ENCODE measurements at places on chromosomes 4 and X.
A peak's percentile ranks its signal among the peaks of the same experiment; 100 is the strongest.

- DNase-seq: no peak
These were observed 1045.0 kb downstream of the GLUD2 start for GRCh38 chrX:122092360-122092759.

DNA sequence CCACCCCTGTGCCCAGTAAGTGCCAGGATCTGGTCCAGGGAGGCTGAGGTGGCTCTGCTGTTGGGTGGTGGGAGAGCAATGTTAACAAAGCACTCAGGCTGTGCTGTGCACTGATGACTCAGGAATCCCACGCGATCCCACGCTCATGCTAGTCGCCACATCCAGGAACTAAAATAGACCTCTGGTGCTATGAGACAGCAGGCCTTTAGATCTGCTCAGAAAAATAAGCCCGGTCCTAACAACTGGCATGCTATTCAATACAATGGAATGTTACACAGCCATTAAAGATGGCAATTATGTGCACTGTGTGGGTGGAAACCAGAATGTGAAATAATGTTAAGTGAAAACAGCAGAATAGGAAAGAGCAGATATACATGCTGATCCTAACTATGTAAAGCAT, 26.0 kb downstream of the ARL13A start:
- DNase-seq: peak; percentile 74

GRCh38 chr4:4755306-4755705, 104.2 kb upstream of the MSX1 start:
- DNase-seq: peak; percentile 24

DNA sequence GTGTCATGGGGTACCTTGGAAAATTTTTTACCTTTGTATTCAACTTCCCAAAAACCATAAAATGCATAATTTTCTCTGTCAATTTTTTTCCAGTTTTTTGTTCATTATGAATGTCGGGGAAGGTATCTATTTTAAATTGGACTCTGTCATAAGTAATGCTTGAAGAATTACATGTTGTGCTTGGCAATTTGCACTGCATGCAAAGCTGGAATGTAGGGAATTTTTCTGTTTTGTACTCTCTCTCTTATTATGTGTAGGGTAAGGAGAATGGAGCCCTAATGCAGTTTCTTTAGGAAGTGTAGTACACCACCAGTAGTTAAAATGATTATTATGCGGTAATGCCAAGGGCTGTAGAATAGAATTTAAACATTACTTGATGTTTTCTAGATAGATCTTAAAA, 137.7 kb upstream of the LIMCH1 start:
- peak; percentile 68 for DNase-seq

DNA sequence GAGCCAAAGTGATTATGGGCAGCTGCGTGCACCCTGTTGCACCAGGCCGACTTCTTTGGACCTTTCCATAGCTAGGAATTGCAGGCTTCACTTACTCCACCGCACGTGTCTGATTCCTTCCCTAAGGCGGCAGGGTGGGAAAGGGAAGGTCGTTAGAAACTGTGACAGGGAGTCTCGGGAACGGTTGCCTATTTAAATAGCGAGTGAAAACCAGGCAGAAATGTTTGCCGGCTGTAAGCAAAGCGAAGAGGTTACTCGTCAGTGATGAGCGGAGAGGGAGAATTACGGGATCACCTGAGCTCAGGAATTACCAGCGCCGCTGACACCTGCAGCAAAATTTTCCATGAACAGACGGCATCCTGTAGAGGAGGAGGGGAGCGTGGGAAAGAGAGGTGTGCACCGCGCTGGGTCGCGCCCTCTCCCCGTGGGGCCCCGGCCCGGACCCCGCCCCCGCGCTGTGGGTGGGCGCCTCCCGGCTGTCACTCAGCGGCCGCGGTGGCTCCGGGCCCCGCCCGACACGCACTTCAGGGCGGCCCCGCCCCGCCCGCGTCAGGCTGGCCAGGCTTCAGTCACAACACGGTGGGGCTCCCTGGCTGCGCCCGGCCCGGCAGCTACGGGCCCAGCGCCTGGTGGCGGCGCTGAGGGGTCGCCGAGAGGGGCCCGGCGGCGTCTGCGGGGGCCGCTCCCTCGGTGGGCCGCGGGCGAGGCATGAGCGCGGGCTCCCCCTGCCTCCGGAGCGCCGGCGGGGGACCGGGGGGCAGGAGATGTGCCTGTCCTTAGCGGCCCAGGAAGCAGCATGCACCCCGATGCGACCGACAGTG, at the start of gene SNX25:
Gene SNX25, plus strand, starts transcription at position 568 of the 821 bp plus-strand sequence. Its CDS starts 229 bp downstream, at position 797.
- peak; percentile 84 for DNase-seq

DNA sequence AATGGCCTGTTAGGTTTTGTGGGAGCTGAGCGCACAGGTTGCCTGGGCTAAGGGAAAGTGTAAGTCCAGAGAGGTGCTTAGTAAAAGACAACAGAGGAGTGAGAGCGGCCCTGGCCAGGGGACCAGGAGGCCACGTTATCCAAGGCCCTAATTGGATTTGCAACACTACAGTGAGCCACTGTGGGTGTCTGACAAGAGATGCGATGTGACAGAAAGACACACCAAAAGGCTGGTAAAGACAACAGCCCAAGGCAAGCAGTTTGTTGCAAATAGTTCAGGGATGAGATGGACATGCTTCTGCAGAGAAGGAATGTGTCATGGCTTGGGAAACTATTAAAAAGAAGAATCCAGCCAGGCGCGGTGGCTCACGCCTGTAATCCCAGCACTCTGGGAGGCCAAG, 162.7 kb upstream of the KIT start:
- DNase-seq: peak; percentile 92

- no peak for DNase-seq
These were observed 6.4 kb upstream of the UBA1 start for GRCh38 chrX:47187106-47187677.

GRCh38 chr4:7808752-7809151, 130.9 kb downstream of the AFAP1 start:
- peak; percentile 79 for DNase-seq

GRCh38 chr4:64799751-64800150, 390.5 kb upstream of the TECRL start:
- DNase-seq: no peak

DNA sequence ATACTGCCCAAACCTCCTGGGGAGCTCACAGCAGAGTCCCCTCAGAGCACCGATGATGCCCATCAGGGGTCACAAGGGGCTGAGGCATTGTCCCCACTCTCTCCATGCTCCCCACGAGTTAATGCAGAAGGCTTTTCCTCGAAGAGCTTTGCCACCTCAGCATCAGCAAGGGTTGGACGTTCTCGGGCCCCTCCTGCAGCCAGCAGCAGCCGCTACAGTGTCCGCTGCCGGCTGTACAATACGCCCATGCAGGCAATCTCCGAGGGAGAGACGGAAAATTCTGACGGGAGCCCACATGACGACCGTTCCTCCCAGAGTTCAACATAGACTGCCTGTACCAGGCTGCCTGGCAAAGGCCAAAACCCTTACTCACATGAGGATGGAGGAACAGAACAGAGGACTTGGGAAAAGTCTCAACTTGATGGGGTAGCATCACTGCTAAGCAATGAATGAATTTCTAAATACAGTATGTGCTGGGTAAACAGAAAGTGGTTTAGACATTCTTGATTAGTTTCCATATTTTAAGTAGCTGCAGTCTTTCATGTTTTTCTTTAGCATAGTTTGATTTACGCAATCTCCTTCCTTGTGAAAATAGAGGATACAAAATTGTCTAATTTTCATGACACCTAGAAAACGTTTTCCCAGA, 5.0 kb upstream of the SCML1 start:
- peak; percentile 55 for DNase-seq

DNA sequence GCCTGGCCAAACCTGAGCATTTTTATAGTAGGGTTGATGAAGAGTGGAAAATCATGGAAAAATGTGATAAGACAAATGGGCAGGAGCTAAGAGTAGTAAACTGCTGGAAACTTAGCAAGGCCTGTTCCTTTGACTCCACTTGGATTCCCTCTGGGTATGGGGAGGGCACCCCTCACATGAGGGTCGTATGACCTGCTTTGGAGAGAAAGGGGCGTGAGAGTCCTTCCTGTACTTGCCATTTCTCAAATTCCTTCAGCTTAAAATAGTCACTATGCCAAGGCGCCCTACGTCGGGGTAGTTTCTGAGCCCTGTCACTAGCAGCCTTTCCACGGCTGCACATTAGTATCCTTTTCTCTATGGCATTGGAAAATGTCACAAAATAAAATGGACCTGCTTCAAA, 49.1 kb downstream of the GPRIN3 start:
- DNase-seq: no peak

Data from fibroblast of skin of back (primary cell).